Heart right ventricle (tissue), 16 donors: ENCODE measurements at places on chromosomes 11 and 22. TPM values are rescaled to one million over a fixed set of nuclear protein-coding genes. Genes with fewer than 3 reads are reported as not detected.

OVCH2 gene
- not detected for polyA plus RNA-seq

CDC42EP2 gene
- 21.1 TPM for polyA plus RNA-seq

MIOX gene
- polyA plus RNA-seq = not detected

GRCh38 chr22:17897426-17897825, 123.2 kb upstream of the BID start:
- no peak for DNase-seq

- no peak for DNase-seq
Measured at GRCh38 chr11:64592656-64593055, 1.6 kb downstream of the SLC22A12 start.

- DNase-seq = no peak
Measured at GRCh38 chr11:78838417-78838816, 263.8 kb upstream of the NARS2 start.

TTC12 gene
- 4.7 TPM for polyA plus RNA-seq

FIBIN gene
- 5.1 TPM for polyA plus RNA-seq

DNA sequence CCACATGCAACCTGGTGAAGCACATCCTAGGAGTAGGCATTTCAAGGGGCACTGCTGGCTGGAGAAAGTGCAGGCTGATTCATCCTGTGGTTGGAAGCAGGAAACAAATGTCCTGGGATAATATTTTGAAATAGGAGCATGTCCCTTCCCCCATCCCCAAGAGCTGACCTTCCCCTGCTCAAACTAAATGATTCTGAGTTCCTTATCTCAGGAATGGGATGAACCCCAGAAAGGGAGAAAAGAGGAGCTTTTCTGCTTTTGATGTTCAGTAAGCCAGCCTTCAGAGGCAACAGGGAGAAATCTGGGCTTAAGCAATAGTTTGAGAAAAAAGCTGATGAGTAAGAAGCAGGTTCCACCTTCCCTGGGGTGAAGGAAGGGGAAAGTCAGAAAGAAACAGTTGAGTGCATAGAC, 19.5 kb upstream of the SPON1 start:
- no peak for DNase-seq

DNA sequence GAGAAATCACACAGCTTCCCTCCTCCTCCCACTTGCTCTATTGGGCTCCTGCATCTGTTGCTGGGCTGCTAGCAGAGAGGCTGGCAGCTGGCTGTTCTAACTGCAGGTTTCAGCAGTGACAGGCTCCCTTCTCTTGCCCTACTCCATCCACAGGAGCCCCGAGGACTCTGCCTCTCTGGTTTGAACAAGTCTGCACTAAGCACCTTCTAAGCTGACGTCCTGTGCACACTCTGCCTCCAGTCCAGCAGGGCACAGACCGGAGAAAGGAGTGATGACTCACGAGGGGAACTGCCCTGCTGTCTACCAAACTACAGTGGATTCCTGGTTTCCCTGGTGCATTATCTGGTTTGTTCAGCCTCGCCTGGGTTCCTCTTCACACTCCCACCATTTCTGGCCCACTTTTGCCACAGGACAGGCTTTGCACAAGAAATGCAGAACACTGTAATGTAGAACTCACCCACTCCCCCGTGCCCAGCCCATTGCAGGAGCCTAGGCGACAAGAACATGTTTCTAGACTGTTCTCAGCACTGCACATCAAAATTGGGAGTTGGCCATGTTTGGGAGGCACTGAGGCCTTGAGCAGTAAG, 26.0 kb downstream of the IL10RA start:
- no peak for DNase-seq

SCN3B gene
- polyA plus RNA-seq = 0.80 TPM

GRCh38 chr22:35044607-35045390, 21.2 kb upstream of the ISX start:
- DNase-seq = no peak

GRCh38 chr22:37186228-37186996, 1.6 kb downstream of the C1QTNF6 start:
- DNase-seq = no peak

SORL1 gene
- polyA plus RNA-seq = 0.26 TPM

TEX54 gene
- not detected for polyA plus RNA-seq

ANGPTL5 gene
- polyA plus RNA-seq = 0.09 TPM

DNA sequence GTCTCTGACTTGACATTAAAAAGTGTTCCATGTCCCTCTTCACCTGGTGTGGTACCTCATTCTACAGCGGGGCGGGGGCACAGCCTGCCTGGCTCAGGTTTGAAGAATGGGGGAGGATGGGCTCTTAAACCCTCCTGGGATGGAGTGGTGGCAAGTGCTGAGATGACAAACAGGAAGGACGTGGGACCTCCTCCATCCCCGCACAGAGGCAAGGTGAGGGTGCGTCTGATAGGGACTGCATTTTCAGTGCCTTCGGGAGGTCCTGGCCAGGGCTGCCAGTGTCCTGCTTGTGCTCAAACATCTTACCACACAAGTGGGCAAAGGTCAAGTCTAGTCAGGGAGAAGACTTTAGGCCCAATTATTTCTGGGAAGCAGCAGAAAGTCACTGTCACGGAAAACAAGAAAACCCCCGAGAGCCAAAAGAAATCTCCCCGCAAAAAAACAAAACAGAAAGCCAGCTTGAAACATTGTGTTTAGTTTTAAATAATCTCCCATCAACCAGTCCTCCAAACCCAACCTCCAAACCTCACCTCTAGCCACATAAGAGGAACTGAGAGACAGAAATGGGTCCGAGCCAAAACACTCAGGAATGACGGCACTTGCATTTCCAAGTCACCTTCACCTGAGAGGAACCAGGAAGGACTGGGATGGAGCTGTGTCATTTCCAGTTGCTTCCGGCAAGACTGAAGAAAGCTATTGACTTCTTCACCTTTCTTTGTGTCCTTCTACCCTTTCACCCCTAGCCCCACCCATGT, 966.5 kb downstream of the NTM start:
- no peak for DNase-seq

DNA sequence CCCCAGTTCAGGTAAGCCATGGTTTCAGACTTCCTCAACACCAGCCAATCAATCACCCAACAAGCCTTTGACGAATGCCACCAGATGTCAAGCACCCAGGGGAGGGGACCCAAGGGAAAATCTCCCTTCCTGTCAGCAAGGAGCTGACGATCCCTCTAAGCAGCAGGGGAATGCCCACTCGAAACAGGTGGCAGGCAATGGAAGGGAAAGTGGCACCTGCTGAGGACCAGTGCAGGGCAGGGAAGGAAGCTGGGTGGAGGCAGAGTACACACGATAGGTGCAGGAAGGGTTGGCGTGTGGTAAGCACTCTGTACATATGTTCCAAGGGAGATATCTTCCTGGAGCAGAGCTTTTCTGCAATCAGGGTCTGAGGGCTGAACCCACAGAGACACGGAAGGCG, 11.7 kb upstream of the CREB3L1 start:
- no peak for DNase-seq

DNA sequence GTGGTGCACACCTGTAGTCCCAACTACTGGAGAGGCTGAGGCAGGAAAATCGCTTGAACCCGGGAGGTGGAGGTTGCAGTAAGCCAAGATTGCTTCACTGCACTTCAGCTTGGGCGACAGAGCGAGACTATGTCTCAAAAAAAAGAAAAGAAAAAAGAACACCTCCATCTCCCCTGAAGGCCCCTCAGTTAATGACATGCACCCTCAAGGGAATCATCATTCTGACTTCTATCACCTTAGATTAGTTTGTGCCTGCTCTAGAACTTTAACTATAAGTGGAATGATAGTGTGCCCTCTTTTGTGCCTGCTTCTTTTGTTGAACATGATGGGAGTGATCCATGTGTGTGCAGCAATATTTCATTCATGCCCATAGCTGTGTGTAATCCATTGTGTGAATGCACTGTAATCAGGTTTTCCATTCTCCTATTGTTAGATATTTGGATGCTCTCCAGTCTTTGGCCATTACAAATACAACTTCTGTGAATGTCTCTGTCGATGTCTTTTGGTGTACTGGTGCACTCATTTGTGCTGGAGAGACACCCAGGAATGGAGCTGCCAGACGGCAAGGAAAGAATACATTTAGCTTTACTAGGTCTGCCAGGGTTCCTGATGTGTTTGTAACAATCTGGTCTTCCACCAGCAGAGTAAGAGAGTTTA, 883 bp upstream of the VPREB3 start:
- no peak for DNase-seq

- DNase-seq = no peak
Measured at GRCh38 chr22:40727070-40727963, 48.0 kb downstream of the MCHR1 start.

SMIM35 gene
- not detected for polyA plus RNA-seq

DNA sequence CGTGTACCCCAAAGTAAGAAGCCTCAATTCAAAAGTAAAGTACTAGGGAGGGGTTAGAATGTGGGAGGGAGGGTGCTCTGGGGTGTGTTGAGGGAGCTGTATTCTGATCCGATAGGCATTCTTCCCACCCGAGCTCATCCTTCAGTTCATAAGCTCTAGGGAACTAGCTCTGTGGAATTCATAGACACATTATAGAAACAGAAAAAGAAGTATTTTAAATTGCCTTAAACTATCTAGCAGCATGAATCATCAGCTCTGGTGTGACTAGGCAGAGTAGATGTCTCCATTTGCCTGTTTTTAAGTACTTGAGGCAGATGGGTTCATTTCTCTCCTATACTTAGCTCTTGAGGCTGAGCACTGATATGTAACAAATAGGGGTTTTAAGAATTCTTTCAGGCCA, 7.3 kb upstream of the SGSM3 start:
- no peak for DNase-seq

DNA sequence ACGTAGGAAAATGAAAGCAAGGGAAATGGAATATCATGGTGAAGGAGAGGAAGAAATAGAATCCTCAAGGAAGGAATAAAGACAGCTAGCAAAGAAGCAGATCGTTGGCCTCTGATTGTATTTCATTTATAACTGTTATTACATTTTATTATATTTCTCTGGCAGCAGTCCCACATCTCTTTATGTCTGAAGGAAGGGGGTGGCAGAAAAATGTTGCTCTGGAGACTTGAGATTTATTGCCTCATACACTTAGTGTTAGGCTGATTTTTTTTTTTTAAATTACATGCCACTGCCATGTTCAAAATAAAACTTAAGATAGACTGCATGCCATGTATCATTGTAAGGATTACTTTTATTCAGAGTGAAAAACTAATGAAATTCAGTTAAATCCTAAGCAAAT, 971.7 kb upstream of the CHORDC1 start:
- DNase-seq = no peak

UBTFL1 gene
- polyA plus RNA-seq = not detected

CHST1 gene
- polyA plus RNA-seq = 2.5 TPM

TMPRSS5 gene
- polyA plus RNA-seq = 0.36 TPM

DNA sequence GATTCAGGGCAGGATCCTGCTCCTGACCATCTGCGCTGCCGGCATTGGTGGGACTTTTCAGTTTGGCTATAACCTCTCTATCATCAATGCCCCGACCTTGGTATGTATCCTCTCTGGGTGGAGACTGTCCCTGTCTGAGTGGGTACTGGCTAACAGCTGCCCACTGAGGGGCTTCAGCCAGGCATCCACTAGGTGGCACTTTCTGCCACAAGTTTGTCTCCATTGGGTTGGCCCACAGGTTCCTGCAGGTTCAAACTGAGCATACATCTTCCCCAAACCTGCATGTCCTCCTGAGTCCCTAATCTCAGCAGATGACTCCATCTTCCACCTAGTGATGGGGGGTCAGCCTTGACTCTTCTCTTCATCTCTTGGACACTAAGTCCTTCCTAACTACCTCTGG, 4.4 kb downstream of the SLC2A11 start:
- no peak for DNase-seq

DNA sequence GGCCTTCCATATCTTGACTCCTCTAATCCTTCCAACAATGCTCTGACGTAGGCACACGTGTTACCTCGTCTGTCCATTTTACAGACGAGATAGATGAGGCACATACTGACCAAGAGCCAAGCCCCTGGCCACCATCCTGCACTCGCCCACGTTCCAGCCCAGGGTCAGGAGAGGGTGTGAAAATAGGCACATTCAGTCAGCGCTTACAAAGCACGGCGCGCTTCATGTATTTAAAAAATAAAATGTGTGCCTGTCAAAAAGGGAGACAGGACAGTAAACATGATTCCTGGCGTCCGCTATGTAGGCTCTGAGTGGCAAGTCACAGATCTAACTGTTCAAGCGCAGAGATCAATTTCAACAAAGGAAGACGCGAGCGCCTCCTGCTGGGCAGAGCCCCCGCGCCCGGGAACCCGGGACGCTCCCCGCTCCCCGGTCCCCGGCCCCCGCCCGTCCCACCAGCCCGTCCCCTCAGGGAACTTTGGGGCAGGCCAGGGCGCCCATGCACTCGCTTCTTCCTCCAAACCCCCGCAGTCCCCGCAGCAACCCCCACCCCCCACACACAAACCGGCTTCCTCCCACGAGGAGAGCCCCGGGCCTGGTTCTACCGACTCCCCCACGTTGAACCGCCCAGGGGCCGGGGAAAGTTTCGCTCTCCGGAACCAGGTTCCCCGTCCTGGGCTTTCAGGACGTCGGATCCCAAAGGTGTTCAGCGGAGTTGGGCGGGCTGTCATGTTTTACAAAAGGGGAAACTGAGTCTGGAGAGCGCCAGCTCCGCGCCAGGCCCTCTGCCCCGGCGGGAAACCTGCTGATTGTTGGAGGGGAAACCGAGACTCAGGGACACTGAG, 10.4 kb upstream of the C1QTNF6 start:
- DNase-seq = peak; percentile 87

DNA sequence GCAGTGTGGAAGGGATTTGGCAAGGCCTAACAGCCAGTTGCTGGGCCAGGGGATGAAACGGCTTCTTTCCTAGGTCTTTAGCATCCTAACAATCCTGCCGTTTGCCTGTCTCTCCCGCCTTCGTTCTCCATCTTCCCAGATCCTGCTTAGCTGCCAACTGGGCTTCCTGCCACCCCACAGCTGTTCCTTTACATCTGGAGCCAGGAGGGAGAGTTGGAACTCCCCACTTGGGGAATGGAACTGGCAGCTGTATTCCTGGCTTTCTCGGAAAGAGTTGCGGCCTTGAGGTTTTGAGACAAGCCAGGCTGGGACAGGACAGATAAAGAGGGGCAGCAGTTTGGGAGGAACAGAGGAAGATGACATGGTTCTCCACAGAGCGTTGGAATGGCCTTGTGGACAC, 59.6 kb downstream of the ST3GAL4 start:
- DNase-seq = peak; percentile 87

KRTAP5-1 gene
- polyA plus RNA-seq = not detected

DNA sequence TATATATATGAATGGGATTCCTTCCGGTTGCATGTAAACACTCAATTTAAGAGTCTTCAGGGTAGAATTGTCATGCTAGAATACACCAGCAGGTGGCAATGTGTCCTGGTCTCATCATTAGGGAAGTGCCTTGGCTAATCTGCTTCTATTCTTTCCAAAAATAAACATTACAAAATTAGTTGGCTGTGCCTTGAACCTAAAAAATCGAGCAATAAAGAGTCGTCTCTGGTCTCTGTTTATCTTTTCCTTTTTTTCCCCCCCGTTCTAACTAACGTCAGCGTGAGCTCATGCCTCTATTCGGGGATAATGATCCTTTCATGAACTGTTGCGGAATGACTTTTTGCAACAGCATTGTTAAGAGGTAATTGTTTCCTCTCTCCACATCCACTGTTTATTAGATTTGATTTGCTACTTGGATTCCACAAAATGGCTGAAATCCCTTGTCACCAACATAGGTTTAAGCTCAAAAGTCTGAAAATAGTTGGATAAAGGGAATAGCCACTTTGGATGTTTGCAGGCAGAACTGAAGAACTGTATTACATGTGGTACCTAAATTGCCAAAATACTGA, 1.2 kb upstream of the ARHGEF12 start:
- no peak for DNase-seq
